ENCODE measurements at places on chromosomes 4 and X. TPM values are rescaled to one million over a fixed set of nuclear protein-coding genes. Genes with fewer than 3 reads are reported as not detected.

Gene RNF175
- total RNA-seq = 1.9 TPM

Gene PPAT
- total RNA-seq = 23.5 TPM

Gene NXF2
- not detected for total RNA-seq

Gene IL1RAPL2
- 0.80 TPM for total RNA-seq

Gene DUSP21
- not detected for total RNA-seq

Gene GABRQ
- total RNA-seq = 0.10 TPM

Gene CSAG1
- total RNA-seq = not detected

Gene HSPA4L
- total RNA-seq = 3.5 TPM

Gene NDP
- total RNA-seq = not detected

Gene PAGE1
- total RNA-seq = not detected

Gene GLOD5
- not detected for total RNA-seq

Gene CT55
- total RNA-seq = 0.40 TPM

Gene FRMPD4
- 0.10 TPM for total RNA-seq

Gene SLC9B2
- total RNA-seq = 4.0 TPM

Gene TCEANC
- 3.0 TPM for total RNA-seq

Gene NPY5R
- total RNA-seq = 1.5 TPM

Gene PPP3CA
- 22.5 TPM for total RNA-seq

Gene HSFX2
- not detected for total RNA-seq

Gene SH3BGRL
- total RNA-seq = 93.1 TPM

Gene C4orf50
- 0.19 TPM for total RNA-seq

Gene VSIG4
- not detected for total RNA-seq

Gene GABRA4
- not detected for total RNA-seq

Gene CCDC149
- total RNA-seq = 13.2 TPM

Gene CFAP97
- total RNA-seq = 28.6 TPM

Gene KIAA1210
- not detected for total RNA-seq

Gene PHOX2B
- not detected for total RNA-seq

Gene TLR3
- total RNA-seq = not detected

Gene CLDN2
- 1.2 TPM for total RNA-seq

Gene CETN2
- 53.1 TPM for total RNA-seq

Gene NCAPG
- 22.0 TPM for total RNA-seq

Gene RAB33A
- total RNA-seq = 0.87 TPM

Gene GPRASP2
- 11.4 TPM for total RNA-seq

Gene CYTL1
- total RNA-seq = 1.2 TPM

Gene PAGE2
- not detected for total RNA-seq

Gene FAM114A1
- total RNA-seq = 31.2 TPM

Gene F11
- 0.53 TPM for total RNA-seq

Gene PPP2R2C
- total RNA-seq = 0.19 TPM

Gene CT45A10
- not detected for total RNA-seq

Gene ARX
- total RNA-seq = 5.8 TPM

Gene GYPB
- not detected for total RNA-seq

Gene EGFL6
- 0.29 TPM for total RNA-seq

Gene SULT1B1
- 0.46 TPM for total RNA-seq

Gene NPNT
- 6.5 TPM for total RNA-seq

Gene RAB41
- total RNA-seq = not detected

Gene VCX
- total RNA-seq = not detected
